ENCODE measurements at places on chromosomes 1 and 21. TPM values are rescaled to one million over a fixed set of nuclear protein-coding genes. Genes with fewer than 3 reads are reported as not detected.

GRCh38 chr1:92795166-92795565 is 10.3 kb upstream of the EVI5 start:
- no peak for DNase-seq

CSMD2 gene
- not detected for total RNA-seq

DNA sequence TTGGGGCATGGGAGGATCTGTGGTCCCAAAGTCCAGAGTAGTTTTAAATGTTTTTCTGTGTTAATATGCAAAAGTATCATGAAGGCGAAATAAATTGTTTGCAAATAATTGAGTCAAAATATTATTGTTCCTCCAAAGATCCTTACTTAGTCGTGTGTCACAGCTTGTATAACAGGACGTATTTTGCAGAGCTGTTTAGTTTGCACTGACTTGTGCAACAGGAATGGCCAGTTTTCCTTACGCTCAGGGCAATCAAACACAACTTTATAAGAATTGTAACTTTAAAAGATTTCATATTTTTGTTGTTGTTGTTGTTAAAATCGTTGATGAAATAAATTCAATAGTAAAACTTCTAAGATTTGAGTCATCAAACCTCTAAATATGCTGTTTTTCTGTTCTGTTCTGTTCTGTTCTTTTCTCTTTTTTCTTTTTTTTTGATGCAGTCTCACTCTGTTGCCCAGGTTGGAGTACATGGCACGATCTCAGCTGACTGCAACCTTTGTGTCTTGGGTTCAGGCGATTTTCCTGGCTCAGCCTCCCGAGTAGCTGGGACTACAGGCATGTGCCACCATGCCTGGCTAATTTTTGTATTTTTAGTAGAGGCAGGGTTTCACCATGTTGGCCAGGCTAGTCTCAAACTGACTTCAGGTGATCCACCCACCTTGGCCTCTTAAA is 60.6 kb downstream of the UCK2 start:
- no peak for DNase-seq

DNA sequence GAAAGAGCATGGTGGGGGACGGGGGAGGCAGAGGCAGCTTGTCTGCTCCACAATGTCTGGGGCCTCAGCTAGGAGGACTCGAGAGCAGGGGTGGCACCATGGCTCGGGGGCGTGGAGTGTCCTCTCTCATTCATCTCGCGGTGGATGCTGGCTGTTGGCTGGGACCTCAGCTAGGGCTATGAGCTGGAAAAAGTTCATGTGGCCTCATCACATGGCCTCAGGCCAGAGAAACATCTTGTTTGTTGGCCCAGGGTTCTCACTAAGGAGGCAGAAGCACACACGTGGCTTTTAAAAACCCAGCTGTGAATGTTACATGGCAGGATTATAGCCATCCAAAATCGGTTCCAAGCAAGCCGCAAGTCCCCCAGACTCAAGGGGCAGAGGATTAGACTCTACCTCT is 6.2 kb upstream of the CENPS start:
- DNase-seq: no peak

DNA sequence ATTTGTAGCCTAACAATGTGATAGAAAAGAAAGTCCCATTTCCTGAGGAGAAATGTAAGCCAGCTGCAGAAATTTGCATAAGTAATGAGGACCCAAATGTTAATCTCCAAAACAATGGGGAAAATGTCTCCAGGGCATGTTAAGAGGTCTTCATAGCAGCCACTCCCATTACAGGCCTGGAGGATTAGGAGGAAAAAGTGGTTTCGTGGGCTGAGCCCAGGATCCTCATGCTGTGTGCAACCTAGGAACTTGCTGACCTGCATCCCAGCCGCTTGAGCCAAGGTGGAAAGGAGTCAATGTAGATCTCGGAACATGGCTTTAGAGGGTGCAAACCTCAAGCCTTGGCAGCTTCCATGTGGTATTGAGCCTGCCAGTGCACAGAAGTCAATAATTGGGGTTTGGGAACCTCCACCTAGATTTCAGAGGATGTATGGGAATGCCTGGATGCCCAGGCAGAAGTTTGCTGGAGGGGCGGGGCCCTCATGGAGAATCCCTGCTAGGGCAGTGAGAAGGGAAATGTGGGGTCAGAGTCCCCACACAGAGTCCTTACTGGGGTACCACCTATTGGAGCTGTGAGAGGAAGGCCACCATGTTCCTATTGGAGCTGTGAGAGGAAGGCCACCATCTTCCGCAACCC is 14.2 kb upstream of the F13B start:
- no peak for DNase-seq

DNA sequence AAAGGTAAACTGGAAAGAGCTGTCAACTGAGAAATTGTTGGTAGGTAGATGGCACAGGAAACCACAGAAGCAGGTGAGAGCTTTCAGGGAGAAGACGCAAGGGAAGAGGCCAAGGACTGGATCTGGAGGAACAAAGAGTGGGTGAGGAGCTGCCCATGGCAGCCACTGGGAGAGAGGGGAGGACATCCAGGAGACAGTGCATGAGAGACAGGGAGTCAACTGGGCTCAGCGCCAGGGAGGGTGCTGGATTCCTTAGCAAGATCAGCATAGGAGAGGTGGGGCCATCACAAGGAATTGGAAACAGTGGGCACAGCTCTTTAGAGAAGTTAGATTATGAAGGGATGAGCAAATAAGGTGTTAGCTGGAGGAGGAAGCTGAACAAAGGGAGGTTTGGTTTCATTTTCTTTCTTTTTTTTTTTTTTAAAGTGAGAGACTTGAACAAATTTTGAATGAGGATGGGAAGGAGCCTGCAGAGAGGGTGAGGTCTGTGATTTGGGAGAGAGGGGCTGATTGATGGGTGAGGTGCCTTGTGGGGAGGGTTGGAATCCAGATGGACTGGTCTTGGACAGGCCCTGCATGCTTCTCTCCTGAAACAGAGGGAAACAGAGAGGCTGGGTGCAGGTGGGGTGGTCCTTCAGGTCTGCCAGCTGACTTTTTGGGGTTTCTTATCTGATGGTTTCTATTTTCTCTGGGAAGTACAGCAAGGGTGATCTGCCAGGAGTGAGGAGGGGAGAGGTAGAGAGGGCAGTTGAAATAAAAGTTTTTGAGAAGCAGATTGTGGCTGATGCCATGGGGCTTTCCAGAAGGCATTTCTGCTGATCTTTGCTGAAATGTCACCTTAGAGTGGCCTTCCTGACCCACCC is 5.4 kb downstream of the CYP4B1 start:
- DNase-seq: no peak

GRCh38 chr21:16608209-16608830 is 878.5 kb downstream of the USP25 start:
- no peak for DNase-seq

FAM110D gene
- not detected for total RNA-seq

OR2T11 gene
- not detected for total RNA-seq

GRCh38 chr1:27634177-27634984 is 604 bp downstream of the FGR start:
- peak; percentile 50 for DNase-seq

GRCh38 chr21:45152265-45152746 is 77.9 kb downstream of the ADARB1 start:
- DNase-seq: peak; percentile 90

All from activated CD8-positive, alpha-beta T cell treated with anti-CD3 and anti-CD28 coated beads for 36 hours (primary cell).